ENCODE measurements at places on chromosomes 6 and 20.

GRCh38 chr6:118645395-118645794 lies 6.0 kb downstream of the CEP85L start:
- no peak for DNase-seq

DNA sequence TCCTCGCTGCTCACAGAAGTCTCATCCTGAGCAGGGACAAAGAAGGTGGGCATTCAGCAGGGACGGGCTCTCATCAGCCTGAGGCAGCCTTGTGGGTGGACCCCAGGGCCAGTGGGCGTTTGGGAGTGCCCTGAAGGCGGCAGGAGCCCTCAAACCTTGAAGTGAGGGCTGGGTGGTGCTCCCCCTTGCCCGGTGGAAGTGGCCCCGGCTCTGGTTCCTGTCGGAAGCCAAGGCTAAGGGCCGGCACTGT lies 110.5 kb downstream of the NOL4L start:
- DNase-seq: no peak

- DNase-seq: no peak
These were observed 74.4 kb downstream of the ELOVL4 start for GRCh38 chr6:79872986-79873385.

GRCh38 chr6:25359191-25359861 lies 80.2 kb downstream of the CARMIL1 start:
- DNase-seq: no peak

DNA sequence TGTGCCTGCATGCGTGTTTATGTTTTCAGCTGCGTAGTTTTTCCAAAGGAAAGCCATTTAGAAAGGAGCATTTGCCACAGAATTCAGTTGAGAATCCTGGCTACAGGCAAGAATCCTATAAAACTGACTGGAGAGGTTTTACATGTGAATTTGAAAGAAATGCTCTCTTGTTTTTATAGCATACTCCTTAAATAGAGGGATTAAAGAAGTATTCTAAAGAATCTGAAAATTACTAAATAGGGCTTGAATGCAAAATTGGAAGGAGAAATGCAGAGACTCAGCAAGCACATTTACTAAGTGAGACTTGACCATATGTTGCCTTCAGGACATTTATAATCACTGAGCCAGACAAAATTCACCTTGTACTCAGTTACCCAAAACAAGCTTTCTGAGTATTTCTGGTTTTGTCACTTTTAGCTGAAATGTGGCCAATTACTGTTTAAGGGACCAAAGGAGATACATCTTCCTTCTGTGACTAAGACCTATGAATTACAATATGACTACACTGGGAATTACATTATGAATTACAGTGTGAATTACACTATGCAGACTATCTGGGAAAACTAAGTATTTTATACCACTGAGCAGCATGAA lies 107.4 kb upstream of the ASCC3 start:
- no peak for DNase-seq
